ENCODE measurements at places on chromosomes 12 and 14.

GRCh38 chr12:117901631-117902030, 67.2 kb downstream of the KSR2 start:
- DNase-seq, result no peak

- DNase-seq, result no peak
Observed at GRCh38 chr12:49260166-49260565, 4.7 kb upstream of the TUBA1C start.

DNA sequence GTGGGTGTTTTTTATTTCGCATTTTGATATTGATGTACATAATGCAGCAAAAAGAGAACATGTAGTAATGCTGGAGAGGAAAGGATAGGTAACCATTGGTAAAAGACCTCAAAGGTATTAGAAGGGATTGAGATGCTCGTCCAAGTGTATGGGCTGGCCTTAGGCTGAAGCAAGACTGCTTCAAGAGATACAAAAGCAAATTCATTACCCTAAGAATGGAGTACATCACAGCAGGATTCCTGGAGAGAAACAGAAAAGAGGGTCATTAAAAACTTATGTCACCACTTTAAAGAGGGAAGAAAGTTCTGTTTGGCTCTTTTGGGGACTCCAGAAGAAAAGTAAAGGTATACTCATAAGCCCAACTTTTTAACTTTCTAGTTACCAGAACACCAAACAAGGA, 420.5 kb downstream of the ZFP36L1 start:
- no peak for DNase-seq

DNA sequence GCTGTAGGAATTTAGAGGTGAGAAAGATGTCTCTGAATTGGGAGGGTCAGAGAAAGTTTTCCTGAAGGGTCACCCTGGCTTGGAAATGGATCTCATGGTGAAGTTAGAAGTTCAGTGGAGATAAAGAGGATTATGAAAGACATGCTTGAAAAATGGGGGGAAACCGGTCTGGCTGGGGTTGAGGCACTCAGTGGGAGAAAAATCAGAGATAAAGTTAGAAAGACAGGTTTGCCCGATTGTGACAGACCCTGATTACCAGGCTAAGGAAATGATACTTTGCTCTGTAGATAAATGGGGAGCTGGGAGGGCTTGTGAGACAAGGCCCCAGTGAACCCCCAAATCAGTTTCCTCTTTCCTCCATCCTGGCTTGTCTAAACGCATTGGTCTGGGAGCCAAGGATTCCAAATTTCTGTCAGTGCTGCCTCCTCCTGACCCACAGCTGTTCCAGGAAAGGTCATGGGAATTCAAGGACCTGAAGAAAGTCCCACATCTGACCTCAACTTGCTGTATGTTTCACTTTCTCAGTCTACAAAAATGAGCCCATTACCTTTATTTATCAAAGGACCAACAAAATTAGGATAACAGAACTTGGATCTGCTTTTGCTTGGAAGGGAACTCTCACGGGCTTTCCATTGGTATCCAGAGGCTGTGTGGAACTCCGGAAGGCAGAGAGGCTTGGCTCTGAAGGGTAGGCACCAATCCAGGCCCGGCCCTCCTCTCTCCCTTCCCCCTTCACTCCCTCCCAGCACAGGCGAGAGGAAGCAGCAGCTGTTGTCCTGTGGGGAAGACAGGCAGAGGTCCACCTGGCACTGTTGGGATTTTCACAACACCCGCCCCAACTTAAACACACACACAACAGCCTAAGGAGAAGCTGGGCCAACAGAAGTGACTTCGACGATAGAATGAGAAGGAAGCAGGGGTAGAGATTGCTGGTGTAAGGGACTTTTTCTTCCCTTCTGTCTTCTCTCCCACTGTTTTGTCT, 3.4 kb upstream of the RNASE7 start:
- DNase-seq, result no peak

DNA sequence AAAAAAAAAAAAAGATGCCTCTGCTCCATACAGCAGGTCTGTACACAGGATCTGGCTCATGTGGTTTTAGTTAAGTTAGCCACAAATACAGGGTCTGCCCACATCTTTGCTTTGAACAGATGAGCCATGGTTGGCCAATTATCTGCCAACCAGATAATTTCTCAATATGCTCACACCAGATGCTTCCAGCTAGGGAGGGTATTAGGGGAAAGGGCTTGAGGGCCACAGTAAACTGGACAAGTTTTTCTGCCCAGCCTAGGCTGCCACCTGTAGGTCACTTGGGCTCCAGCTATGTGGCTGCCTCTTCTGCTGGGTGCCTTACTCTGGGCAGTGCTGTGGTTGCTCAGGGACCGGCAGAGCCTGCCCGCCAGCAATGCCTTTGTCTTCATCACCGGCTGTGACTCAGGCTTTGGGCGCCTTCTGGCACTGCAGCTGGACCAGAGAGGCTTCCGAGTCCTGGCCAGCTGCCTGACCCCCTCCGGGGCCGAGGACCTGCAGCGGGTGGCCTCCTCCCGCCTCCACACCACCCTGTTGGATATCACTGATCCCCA, 776 bp downstream of the RDH5 start:
- DNase-seq, result no peak

DNA sequence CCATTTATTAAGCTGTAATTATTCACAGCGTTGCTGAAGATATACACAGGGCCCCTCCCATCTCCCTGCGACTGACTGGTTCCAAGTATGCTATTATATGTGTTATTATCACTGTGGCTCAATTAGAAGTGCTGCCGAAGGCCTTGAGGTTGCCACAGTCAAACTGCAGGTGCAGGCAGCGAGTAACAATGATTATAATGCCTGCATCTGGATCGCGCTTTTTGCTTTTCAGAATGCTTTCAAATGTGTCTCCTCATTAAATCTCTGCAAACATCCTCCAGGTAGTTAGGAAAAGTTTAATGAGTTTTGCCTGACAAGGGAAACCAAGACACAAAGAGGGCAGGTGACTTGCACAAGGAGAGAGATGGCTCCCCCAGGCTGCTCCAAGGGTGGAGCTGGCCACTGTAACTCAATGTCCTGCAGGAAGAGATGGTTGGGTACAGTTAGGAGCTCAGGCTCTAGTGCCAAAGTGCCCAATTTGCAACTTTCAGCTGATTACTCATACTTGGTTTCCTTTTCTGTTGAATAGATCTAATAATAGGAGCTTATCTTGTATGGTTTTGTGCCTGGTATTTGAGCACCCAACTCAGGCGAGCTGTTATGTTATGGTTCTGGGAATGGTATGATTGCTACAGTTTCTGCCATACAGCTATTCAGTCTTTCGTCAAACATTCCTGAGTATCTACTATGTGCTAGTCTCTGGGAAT, 1.7 kb upstream of the SYNE3 start:
- DNase-seq, result no peak

DNA sequence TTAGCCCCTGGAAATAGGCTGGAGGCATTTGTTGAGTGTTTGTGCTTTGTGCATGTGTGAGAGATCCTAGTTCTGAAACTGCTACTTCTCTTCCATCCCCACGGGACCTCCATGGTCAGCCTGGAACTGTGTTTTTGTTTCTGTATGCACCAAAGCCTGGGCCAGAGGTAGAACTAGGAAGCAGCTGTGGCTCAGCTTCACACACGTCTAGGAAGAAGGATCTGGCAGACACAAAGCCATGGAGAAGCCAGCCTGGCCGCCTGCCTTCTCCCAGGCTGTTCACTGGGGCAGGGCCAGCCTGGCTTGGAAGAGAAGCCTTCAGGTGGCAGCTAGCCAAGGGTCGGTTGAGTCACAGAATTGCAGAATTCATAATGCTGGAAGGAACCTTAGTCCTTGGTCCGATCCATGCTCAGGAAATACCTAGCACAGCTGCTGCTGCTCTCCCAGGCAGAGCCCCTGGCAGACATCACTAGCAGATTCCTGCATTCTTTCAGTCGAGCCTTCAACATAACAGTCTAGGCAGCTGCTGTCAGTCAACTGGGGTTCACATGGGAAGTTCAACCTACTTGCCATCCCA, 27.0 kb downstream of the RIN3 start:
- DNase-seq, result no peak

DNA sequence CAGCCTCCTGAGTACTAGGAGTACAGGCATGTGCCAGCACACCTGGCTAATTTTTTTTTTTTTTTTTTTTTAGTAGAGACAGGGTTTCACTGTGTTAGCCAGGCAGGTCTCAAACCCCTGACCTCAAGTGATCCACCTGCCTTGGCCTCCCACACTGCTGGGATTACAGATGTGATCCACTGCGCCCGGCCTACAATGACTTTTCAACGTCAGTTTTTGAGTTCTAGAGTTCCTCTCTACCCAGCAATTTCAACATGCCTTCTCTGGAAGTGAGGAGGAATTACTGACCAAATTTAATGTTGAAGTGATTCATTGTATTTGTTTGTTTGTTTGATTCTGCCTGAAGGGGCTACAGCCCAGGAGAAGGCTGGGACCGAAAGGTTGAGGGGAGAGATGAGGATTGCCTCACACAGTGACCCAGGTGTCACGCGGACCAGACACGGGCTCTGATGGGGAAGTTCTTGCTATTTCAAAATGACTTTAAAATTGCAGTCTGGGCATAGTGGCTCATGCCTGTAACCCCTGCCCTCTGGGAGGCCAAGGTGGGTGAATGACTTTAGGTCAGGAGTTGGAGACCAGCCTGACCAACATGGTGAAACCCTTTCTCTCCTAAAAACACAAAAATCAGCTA, 8.6 kb upstream of the DENR start:
- no peak for DNase-seq

DNA sequence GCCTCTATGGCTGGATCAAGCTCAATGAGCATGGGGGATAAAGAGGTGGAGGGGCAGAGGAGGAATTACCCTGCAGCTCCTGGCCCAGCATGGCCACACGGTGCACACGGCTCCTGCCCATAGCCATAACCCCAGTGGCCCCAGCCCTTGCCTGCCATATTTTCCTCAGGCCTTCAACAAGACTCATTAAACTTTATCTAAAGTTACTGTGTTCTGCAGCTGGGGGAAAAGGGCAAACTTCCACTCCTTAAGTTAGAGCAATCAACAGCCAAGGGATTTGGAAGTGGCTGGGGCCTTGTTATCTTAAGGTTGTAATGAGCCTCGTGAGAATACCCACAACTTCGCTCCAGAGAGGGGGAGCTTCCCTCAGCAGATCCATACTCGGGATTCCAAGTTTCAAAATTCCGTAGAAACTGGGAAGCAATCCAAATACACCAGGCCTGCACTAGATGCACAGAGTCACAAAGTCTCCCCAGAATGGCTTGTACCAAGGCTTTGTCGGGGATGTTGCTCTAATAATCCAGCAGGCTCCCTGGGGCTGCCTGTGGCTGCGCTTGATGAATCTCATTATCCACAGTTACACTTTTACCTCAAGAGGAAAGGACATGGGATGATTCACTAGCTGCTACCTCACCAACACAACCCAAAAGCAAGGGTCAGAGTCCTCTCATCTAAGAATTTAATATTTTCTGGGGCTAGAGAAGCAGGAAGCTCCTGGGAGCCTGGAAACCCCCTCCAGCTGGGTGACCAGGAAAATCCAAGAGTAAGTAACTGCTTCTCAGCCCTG, 13.0 kb upstream of the OR6J1 start:
- no peak for DNase-seq

DNA sequence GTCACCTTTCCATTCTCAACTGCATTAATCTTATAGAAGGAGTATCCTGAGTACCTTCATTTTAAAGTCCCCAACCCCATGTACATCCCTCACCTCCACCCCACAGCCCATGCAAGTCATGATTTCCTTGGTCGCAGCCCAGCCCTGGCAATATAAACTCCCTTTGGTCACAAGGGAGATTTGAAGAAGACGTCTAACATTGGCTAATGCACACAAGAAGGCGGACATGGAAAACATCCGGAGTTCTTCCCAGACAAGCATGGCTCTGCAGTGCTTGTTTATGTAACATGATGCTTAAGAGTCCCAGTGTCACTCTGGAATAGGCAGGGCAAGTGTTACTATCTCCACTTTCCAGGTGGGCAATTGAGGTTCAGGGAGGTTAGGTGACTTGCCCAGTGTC, 277.6 kb downstream of the DPF3 start:
- DNase-seq, result no peak

- DNase-seq, result no peak
Observed at GRCh38 chr14:61221906-61222305, 59.2 kb downstream of the TMEM30B start.

GRCh38 chr12:122144885-122145284, 29.1 kb downstream of the IL31 start:
- DNase-seq, result no peak

DNA sequence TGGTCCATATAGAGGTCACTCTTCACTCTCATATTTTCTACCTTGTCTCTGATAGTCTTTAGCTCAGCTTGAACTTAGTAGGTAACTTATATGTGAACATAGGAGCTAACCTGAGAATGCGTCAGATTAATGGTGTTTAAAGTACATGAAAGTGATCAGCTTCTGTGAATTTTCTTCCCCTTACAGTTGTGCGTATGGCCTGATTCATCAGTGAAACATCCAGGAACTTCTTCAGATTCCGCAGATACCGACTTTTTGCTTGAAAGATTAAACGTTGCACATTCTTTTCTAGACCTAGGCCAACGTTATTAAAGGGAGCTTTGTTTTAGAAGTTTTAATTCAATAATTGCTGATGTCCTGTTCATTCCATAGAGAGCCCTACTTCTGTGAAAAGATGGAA, 1945.1 kb upstream of the SEL1L start:
- no peak for DNase-seq

GRCh38 chr14:36915081-36915480, 253.4 kb downstream of the PAX9 start:
- DNase-seq, result no peak

DNA sequence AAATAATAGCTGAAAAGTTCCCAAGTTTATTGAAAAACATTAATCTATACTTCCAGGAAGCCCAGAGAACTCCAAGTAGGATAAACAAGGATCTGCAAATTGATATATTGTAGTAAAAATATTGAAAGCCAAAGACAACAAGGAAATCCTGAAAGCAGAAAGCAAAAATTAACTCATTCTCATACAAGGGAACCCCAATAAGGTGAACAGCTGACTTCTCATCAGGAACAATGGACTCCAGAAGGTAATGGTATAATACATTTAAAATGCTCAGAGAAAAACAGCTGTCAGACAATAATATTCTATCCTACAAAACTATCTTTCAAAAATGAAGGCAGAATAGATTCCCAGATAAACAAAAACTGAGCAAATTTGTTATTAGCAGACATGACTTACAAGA, 138.1 kb upstream of the BMP4 start:
- no peak for DNase-seq

DNA sequence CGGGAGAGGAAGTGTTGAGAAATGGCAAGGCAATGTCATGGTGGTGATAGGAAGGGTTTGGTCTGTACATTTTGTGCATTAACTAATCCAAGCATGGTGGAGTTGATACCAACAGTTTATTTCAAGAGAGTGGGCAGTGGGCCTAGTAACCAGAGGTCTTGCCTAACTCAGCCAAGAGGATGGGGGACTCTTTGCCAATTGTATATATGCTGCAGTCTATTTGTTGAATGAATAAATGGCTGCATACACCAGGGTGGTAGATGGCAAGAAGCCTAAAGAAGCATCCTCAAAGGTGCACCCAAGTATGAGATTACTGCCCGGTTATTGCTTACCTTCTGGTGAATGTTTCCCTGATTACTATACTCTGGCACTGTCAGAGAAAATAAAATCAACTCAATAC, 295.9 kb downstream of the ITPR2 start:
- no peak for DNase-seq

- DNase-seq, result no peak
Observed at GRCh38 chr12:127485528-127485927, 781.4 kb upstream of the TMEM132C start.

GRCh38 chr12:110424237-110424636, 20.7 kb upstream of the ANAPC7 start:
- no peak for DNase-seq
